T-cell (primary cell): ENCODE measurements at places on chromosomes 3 and 15.
A peak's percentile ranks its signal among the peaks of the same experiment; 100 is the strongest.

DNA sequence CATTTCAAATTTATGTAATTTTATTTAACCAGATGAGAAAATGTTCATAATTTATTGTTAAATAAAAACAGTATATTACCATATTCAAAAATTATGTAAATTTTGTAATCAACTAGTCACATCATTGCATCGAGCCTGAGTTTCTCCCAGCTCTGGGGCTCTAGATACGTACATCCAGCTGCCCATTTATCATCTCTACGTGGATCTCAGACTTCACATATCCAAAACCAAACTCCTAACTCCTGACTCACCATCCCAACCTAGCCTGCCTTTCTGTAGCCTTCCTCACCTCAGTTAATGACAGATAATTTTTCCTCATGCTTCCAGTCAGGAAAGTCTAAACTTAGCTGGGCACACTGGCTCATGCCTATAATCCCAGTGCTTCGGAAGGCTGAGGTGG, 194.8 kb downstream of the SSR3 start:
- DNase-seq: no peak

DNA sequence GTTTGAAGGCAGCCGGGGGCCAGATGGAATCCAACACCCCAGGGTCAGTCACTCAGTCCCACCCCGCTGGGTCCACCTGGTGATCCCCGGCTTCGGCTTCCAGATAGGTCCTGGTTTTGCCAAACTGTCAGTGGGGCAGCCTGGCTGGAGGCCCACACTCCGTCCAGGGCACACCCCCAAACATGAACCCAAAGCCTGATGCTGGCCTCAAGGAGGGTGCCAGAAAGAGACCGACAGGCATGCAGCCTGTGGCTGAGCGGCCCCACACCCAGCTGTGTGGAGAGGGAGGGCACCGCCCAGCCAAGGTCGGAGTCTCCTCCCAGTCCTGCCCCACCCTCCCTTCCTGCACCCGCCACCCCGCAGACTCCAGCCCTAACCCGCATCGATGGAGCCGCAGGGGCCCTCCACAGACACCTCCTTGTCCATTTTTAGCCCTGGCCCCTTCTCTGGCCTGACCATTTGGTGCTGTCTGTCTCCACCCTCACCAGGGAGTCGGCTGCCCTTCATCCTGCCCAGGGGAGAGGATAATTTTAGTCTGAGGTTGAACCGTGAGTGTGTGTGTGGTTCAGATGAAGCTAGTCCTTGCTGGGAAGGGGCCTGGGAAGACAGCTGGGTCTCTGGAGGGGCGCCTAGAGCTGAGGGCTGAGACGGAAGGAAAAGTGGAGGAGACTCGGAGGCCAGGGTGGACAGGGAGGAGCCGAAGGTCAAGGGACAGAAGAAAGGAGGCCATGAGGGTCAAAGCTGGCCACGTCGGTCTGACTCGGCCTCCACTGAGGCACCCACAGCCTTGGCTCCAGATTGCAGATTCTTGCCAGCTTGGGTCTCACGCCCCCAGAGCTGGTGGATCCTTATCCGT, 23.1 kb downstream of the TNK2 start:
- DNase-seq: no peak

GRCh38 chr3:193744822-193745684, 152.0 kb downstream of the OPA1 start:
- DNase-seq: no peak

DNA sequence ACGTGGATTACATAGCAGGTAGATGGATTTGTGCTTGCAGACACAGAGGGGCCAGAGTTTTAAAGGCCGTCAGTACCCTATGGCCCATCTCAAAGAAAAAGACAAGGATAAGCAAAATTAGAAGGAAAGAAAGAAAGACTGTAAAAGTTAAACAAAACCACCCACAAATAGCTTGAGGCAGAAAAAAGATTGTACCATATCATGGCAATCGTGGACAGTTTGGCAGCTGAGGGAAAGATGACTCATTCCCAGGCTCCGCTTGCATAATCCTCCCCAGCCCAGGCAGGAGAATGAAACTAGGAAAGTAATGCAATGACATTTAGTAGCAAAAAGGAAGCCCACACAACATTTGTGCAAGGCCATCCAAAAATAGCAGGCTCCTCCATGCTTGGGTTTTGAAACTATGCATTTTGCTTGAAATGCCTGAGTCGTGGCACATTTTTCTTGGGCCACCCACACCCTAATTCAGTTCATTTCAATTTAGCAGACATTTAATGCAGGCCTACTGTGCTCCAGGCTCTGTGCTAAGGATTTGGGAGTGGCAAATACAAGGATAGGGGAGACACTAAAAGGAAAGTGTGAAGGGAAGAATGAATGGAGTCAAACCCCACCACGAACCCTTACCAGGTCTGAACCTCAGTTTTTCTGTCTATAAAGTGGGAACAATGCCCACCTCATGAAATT, 40.9 kb upstream of the SMAD3 start:
- no peak for DNase-seq

DNA sequence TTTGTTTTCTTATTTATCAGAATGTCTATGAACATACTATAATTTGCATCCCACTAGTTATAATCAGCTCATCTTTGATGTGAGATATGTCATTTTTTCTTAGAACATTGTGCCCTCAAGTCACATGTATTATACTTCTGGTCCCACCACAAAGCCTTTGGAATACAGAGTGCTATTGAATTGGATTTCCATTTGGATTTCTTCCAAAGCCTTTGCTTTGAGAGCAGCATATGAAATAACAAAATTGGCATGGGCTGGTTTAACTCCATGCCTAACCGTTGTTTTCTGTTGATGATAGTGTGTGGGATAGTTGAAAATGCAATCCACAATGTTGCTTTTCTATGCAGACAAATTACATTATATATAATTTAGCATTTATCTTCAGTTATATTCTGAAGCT, 284.5 kb upstream of the PLSCR5 start:
- no peak for DNase-seq

DNA sequence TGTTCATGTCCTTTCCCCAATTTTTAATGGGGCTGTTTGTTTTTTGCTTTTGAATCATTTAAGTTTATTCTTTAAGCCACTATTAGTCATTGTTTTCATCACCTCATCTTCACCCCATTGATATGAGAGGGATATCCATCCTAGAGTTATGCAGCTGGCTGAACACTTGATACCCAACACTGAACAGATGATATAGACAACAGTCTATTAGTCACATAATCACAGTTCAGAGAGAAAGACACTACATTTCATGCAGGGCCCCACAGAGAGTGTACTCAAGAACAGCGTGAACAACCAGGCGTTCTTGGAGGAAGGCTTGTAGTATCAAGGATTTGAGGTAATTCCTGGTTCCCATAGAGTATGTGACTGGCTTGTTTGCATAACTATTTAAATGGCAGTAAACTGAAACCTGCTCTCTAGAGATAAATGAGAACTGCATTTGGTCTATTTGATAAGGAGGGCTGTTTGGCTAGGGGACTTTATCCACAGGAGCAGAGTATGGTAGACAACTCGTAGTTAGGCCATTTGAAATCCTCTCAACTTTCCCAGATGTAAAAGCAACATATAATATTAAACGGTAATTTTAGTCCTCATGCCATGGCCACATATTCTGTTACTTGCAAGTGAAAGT, 618.7 kb downstream of the SI start:
- DNase-seq: no peak

DNA sequence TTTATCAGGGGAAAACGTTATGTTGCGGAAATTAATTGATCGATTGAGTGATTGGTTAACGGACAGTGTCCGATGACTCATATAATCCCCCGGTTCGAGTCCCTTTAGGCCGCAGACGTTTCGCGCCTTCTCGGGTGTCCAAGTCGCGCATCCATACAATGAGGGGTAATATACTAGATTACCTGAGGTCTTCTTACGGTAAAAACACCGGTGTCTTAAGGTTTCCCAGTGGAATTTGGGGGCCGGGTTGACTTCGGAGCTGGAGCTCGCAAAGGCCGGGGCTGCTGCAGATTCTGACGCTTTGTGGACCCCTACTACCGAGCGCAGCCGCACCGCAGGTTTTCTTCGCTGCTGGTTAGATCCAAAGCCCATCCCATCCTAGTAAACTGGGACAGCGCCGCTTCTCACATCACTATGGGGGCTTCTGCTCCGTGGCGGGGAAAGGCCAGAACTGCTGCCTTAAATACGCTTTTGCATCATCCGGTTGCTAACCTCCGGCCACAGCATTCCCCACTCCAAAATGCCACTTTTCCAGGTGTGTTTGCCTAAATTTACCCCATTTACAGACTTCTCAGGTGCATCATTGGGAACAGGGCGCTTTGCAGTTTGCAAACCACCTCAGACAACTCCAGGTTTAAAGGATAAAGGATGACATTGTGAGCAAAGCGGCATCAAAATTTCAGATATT, 858 bp upstream of the SACM1L start:
- DNase-seq: no peak

- DNase-seq: no peak
Observed at GRCh38 chr3:112811917-112812660, 34.6 kb downstream of the CD200R1L start.

GRCh38 chr3:194109192-194109863, 26.6 kb upstream of the HES1 start:
- no peak for DNase-seq

- no peak for DNase-seq
Observed at GRCh38 chr3:24829629-24830229, 335.1 kb upstream of the THRB start.

- no peak for DNase-seq
Observed at GRCh38 chr3:30578479-30578878, 27.9 kb upstream of the TGFBR2 start.

DNA sequence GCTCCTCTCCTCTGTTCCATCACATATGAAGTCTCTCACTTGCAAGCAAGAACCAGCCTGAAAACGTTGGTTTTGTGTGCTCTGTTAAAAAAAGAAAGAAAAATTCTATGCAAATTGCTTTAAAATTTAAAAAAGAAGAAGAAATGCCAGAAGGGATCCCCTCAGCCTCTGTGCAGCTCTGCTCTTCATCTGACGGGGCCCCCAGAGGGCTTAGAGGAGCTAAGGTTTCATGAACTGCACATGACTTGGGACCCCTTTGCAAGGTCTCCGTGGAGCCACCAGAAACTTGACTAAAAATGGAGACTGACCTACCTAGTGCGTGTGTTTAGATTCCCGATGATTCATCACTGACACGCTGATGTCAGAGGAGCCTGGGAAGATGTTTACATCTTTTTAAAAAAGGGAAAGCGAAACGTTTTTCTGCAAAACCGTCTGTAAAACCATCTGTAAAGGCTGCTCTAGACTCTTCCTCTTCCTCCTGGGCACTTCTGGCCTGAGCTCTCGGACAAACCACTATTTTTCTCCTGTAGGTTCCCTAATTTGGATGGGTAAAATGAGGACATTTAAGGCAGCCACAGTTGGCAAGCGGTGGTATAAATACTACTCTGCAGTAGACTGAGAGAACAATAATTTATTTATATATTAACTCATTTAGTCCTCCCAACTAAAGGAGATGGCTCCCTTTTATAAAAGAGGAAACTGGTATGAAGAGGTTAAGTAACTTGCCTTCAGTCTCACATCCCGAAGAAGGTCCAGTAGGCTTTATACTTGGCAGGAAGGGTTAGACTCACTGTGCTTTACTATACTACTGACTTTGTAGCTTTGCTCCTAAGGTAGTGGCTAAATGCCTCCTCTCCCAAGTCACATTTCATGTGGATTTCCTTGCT, 67.2 kb upstream of the POLG start:
- DNase-seq: no peak

- peak; percentile 33 for DNase-seq
Observed at GRCh38 chr15:66387163-66388042, 691 bp downstream of the MAP2K1 start.

DNA sequence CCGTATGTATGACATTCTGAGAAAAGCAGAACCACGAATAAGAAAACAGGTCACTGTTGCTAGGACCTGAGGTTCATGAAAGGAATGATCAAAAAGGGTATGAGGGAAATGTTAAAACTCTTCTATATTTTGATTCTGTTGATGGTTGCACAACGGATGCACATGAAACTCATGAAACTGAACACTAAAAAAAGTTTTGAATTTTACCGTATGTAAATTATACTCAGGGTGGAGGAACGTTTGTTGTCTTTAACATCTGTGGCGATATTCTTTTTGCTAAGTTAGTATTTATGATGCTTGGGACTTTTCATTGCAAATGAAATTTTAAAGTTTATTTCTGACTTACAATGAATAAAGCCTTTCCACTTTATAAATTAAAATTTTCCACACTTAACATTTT, 55.4 kb downstream of the STAG1 start:
- no peak for DNase-seq

DNA sequence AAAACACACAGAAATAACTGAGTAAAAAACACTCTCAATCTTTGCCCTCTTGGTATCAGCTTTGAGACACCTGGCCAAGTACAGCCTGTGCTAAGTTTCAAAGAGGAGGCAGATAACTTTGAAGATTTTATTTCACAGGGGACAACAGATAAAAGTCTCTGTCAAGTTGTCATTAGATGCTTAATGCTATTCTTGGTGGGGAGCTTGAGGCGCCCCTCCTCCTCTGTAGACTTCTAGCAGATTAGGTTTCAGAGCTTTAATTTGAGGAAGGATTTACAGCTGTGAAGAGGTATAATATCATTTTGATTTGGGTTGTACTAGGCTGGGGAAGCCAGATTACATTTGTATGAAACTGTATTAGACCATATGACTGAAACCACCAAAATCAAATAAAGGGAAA, 620.3 kb downstream of the FHIT start:
- DNase-seq: no peak

DNA sequence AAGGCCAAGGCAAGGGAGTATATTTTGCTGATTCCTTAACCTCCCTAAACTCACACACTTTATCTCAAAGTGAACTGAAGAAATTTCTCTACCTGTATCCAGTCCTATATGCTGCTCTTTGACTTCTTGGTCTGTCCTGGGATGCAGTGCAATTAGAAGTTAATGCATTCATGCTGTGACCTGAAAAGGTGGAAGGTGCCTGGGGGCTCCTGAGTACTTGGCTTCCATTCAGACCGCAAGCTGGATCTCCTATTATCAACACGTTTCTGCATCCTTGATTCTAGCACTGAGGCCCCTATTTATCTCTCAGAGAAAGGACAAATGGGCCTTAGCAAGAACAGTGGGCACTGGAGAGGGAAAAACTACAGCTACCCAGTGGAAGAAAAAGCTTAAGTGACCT, 17.7 kb upstream of the CADPS start:
- DNase-seq: no peak

- peak; percentile 33 for DNase-seq
Observed at GRCh38 chr15:78049691-78050440, 27.6 kb downstream of the TBC1D2B start.

DNA sequence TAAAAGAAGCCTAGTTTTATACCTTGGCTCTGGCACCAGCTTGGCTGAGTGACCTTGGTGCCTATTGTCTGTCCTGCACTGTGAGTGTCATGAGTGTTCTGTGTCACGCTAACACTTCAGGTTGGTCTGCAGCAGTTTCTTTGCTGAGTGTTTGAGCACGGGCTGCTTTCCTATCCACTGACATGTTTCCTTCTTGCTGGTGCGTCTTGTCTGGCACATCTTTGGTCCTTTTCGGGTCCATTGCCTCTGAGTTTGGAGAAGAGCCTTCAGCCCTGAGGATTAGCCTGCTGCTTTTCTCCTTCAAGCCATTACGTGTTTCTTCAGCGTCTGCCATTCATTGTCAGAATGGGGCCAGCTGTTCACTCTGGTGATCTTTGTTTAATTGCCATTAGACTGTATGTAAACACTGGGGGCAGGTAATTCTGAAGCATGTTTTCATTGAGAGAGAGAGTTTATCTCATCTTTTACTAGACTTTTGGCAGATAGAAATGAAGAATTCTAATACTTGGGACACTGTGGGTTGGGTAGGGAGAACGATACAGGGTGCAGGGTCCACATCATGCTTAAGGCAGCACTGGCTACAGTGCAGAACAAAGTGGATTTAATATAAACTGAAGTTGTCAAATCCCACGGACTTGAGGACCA, 55.5 kb downstream of the LRRC28 start:
- DNase-seq: no peak
